Gastrocnemius medialis (tissue), 4 donors: ENCODE measurements at places on chromosomes 3 and 15. TPM values are rescaled to one million over a fixed set of nuclear protein-coding genes. Genes with fewer than 3 reads are reported as not detected.

The POTEB gene
- total RNA-seq = not detected

The PLXNA1 gene
- 12.7 TPM for total RNA-seq

The KIF15 gene
- total RNA-seq = 0.29 TPM

The AADACL2 gene
- not detected for total RNA-seq

The BAHD1 gene
- 27.4 TPM for total RNA-seq

The RABL3 gene
- total RNA-seq = 20.0 TPM

The ZSCAN2 gene
- 6.1 TPM for total RNA-seq

The SAMMSON gene
- total RNA-seq = not detected

DNA sequence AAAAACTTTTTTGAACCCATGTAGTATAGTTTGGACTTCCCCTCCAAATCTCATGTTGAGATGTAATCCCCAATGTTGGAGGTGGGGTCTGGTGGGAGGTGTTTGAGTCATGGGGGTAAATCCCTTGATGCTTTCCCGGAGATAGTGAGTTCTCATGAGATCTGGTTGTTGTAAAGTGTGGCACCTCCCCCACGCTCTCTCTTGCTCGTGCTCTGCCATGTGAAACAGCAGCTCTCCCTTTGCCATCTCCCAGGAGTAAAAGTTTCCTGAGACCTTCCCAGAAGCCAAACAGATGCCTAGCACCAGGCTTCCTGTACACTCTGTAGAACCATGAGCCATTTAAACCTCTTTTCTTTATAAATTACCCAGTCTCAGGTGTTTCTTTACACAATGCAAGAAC lies 16.0 kb upstream of the RNU6-1 start:
- no peaks in the 10 kb centered on the region for H3K4me1 ChIP-seq
- no peak for DNase-seq
- no peaks in the 10 kb centered on the region for H3K27me3 ChIP-seq
- no peaks in the 10 kb centered on the region for H3K36me3 ChIP-seq

GRCh38 chr3:86251781-86252180 lies 739.2 kb downstream of the VGLL3 start:
- no peaks in the 10 kb centered on the region for H3K36me3 ChIP-seq
- no peak overlapping the region for H3K4me3 ChIP-seq
- no peaks in the 10 kb centered on the region for H3K4me1 ChIP-seq
- no peaks in the 10 kb centered on the region for H3K27me3 ChIP-seq
- DNase-seq = no peak
- no peak overlapping the region for H3K27ac ChIP-seq

DNA sequence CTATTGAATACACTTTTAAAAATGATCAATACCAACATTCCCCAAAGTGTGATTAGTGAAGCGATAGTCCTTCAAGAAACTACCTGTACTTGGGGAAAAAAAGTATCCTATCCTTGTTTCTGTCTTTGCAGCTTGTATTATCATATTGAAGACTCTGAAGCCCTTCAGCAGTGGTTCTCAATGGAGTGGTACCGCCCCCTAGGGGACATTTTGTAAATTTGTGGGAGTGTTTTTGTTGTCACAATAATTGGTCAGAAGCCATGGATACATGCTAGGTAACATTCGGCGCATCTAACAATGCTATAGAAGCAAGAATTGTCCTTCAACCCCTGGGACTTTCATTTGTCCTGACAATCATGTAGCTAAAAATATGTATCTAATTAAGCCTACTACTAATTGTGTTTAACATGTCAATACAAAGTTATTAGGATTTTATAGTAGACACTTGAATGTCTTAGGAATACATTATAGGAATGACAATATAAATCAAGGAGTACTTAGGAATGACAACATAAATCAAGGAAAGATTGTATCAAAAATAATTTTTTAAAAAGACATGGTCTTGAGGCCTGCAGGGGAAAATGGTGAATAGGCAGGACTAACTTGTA lies 53.7 kb downstream of the NMD3 start:
- H3K4me3 ChIP-seq = no peak overlapping the region
- H3K27ac ChIP-seq = no peak overlapping the region
- no peaks in the 10 kb centered on the region for H3K4me1 ChIP-seq
- no peak for DNase-seq

DNA sequence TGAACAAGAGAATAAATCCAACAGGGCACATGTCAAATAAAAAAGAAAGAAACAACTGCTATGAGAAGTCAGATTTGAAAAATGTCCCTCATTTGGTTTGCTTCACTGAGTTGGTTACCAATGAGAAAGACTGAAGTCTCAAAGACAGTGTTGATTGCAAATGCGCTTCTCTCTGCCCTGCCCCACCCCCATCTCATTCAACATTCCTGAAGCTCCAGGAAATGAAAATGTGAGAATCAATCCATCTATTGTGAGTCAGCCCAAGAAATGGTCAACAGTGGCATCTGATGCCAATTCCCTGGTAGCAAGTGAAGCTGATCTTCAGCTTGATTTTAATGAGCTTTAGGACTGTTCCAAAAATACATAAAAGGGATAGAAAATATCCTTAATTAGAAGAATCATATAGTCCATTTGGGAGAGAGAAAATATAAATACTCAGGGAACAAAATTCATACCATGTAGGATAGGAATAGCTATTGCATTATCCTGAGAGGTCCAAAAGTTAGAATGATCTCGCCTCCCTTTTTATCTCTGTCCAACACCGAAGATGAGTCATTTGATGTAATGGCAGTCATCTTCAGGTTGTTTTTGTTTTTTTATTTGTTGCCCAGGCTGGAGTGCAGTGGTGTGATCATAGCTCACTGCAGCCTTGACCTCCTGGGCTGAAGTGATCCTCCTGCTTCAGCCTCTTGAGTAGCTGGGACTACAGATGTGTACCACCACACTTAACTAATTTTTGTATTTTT lies 200.3 kb upstream of the UMPS start:
- no peaks in the 10 kb centered on the region for H3K36me3 ChIP-seq
- no peak overlapping the region for H3K27ac ChIP-seq
- no peaks in the 10 kb centered on the region for H3K27me3 ChIP-seq
- no peaks in the 10 kb centered on the region for H3K4me1 ChIP-seq
- H3K4me3 ChIP-seq = no peak overlapping the region
- DNase-seq = no peak

DNA sequence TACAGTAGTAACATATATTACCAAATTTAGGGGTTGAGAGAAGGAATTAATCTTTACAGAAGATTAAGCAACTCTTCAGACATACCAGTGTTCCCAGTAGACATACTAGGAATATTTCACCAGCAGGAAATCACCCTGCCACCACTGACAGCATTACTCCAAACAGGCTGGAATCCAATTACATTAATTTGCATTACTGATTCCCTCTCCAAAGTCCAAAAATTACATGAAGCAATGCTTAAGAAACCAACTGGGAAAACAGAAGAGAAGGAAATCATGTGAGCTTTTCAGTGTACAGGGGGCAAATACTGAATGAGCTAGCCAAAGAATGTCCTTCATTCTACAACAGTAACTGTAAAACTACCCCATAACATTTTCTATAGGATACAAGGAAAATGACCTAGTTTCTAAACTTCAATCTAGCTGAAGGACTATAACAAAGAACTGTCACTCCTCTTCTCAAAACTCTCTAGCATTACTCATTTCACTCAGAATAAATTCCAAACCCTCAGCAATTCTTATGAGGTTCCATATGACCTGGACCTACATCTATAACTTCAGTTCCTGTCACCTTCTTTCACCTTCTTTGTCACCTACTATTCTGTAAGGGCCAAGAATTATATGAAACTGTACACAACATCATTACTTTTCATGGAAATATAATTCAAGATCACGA lies 72.7 kb downstream of the INO80 start:
- H3K4me3 ChIP-seq = no peak overlapping the region
- DNase-seq = no peak
- no peaks in the 10 kb centered on the region for H3K27me3 ChIP-seq
- H3K36me3 ChIP-seq = no peaks in the 10 kb centered on the region
- no peak overlapping the region for H3K27ac ChIP-seq

DNA sequence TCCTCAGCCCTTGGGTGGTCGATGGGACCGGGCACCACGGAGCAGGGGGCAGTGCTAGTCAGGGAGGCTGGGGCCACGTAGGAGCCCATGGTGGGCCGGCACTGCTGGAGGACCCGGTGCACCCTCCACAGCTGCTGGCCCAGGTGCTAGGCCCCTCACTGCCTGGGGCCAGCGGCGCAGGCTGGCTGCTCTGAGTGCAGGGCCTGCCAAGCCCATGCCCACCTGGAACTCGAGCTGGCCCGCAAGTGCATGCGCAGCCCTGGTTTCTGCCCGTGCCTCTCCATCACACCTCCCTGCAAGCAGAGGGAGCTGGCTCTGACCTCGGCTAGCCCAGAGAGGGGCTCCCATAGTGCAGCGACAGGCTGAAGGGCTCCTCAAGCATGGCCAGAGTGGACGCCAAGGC lies 42.1 kb downstream of the KLHDC8B start:
- H3K4me3 ChIP-seq = no peak overlapping the region
- H3K4me1 ChIP-seq = peaks cover 9% of the 10 kb centered on the region
- no peaks in the 10 kb centered on the region for H3K36me3 ChIP-seq
- H3K27ac ChIP-seq = no peak overlapping the region

DNA sequence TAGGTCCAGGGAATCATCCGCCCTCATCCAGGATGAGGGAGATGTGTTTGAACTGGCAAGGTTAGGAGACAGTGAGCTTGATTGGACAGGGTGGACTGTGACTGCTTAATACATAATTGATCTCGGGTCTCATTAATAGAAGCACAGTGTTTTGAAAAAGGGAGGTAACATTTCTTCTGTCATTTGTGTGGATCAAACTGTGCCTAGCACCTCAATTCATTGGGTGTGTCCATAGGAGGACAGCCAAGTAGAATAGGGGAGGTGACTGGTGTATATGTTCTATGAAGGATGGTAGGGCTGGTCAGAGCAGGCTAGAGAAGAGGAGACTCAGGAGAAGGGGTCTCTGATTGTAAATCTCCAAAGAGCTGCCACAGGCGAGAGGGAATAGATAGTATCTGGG lies 2.8 kb upstream of the INSYN1 start:
- H3K27ac ChIP-seq = no peak overlapping the region
- H3K4me3 ChIP-seq = no peak overlapping the region
- DNase-seq = no peak

DNA sequence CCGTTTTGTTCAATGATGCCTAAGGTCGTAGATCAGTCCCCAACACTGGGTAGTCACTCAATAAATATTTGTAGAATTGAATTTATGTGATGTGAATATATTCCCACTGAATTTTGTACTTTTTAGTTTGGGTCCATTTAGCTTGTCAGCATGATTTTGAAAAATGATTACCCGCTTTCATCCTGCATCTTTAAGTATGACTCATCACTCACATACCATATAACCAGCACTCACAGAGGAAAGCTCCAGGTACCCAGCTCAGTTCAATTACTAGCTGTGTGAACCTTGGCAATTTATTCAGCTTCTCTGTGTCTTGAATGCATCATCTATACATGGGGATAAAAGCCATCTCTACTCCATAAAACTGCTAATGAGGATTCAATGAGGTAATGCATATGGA lies 2.2 kb upstream of the MLF1 start:
- H3K36me3 ChIP-seq = no peaks in the 10 kb centered on the region
- H3K4me3 ChIP-seq = no peak overlapping the region
- peaks cover 14% of the 10 kb centered on the region for H3K4me1 ChIP-seq
- no peaks in the 10 kb centered on the region for H3K27me3 ChIP-seq

DNA sequence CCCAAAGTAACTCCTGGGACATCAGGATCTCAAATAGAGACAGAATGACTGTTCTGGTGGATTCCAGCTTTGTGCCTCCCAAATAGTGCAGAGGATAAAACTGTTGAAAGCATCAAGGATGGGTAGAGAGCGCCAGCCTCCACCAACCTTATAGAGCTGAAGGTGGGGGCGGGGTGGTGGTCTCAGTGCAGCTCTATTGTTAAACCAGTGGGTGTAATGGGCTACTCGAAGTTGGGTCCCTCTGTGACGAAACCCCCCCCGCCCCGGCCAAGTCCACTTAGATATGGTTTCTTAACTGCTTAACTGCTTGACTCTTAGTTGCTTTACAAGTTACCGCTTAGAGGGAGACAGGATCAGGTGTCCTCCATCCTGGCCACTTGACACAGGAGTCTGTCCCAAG lies 22.7 kb downstream of the DHX30 start:
- no peaks in the 10 kb centered on the region for H3K27me3 ChIP-seq
- H3K27ac ChIP-seq = peak overlapping the region; percentile 87
- no peak for DNase-seq
- H3K36me3 ChIP-seq = peaks cover 37% of the 10 kb centered on the region
- peaks cover 18% of the 10 kb centered on the region for H3K4me1 ChIP-seq

- no peak overlapping the region for H3K27ac ChIP-seq
- H3K36me3 ChIP-seq = no peaks in the 10 kb centered on the region
- H3K4me1 ChIP-seq = no peaks in the 10 kb centered on the region
- no peak overlapping the region for H3K4me3 ChIP-seq
- no peak for DNase-seq
- H3K27me3 ChIP-seq = no peaks in the 10 kb centered on the region
Observed at GRCh38 chr15:69017978-69018377, 3.5 kb downstream of the NOX5 start.

DNA sequence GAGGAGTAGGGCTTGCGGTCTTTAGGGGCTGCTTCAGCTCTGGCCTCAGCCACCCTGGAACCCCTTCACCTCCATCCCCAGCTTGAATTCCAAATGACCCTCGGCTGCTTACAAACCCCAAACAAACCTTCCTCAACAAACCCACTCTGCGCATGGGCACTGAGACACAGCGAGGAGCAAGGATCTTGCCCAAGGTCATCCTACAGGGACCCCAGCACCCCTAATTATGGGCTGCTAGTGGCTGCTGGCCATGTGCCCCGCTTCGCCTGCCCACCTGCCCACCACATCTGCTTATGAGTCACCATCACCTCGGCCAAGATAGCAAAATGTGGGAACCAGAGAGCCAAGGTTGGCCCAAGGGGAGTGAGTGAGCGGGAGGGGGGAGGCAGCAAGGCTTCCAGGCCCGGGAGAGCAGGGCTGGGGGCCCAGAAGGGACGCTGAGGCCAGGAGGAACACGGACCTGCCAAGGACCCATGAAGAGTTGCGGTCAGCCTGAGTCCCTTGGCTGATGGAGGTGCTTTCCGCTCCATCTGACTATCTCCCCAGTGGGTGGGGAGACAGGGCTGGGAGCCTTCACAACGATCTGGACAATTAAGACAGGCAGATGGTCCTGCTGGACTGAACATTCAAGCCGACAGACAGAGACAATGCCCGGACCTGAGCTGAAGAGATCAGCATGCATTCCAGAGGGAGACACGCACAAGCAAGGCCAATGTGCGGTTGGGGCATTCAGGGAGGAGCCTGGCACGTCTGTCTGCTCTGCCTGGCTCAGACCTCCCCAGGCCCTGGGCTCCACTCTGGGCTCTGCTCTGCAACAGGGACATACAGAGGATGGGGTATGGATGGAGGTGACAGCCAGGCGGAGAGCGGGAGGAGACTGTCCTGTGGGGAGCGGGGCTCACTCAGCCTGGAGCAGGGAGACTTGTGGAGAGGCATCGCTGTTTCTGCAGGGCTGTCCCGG lies 10.8 kb upstream of the GRIP2 start:
- H3K27ac ChIP-seq = no peak overlapping the region
- no peaks in the 10 kb centered on the region for H3K27me3 ChIP-seq
- no peak overlapping the region for H3K4me3 ChIP-seq
- H3K4me1 ChIP-seq = peaks cover 6% of the 10 kb centered on the region

GRCh38 chr3:9727041-9727595 lies 4.4 kb upstream of the BRPF1 start:
- DNase-seq = no peak
- no peaks in the 10 kb centered on the region for H3K36me3 ChIP-seq
- no peaks in the 10 kb centered on the region for H3K27me3 ChIP-seq
- no peaks in the 10 kb centered on the region for H3K4me1 ChIP-seq

- no peak overlapping the region for H3K4me3 ChIP-seq
- H3K27ac ChIP-seq = no peak overlapping the region
- DNase-seq = no peak
- H3K27me3 ChIP-seq = no peaks in the 10 kb centered on the region
- H3K36me3 ChIP-seq = no peaks in the 10 kb centered on the region
Observed at GRCh38 chr3:31164381-31164780, 269.9 kb upstream of the GADL1 start.
